ENCODE measurements at places on chromosomes 7 and 10. TPM values are rescaled to one million over a fixed set of nuclear protein-coding genes. Genes with fewer than 3 reads are reported as not detected.

Gene HOXA5
- total RNA-seq, result 6.5 TPM

Gene SGPL1
- 15.8 TPM for total RNA-seq

Gene FAM107B
- 6.6 TPM for total RNA-seq

Gene FAM25C
- total RNA-seq, result not detected

Gene TMEM176B
- total RNA-seq, result not detected

Gene STARD3NL
- 56.5 TPM for total RNA-seq

Gene SLC26A3
- not detected for total RNA-seq

Gene PCDH15
- total RNA-seq, result not detected

Gene OR9A2
- total RNA-seq, result not detected
